ENCODE measurements at places on chromosomes 1 and 21. TPM values are rescaled to one million over a fixed set of nuclear protein-coding genes. Genes with fewer than 3 reads are reported as not detected.

- DNase-seq: no peak
- H3K27ac ChIP-seq: no peak overlapping the region
- no peaks in the 10 kb centered on the region for H3K36me3 ChIP-seq
- peaks cover 6% of the 10 kb centered on the region for H3K27me3 ChIP-seq
Observed at GRCh38 chr1:69568421-69569174, 876 bp downstream of the LRRC7 start.

- H3K4me3 ChIP-seq: no peak overlapping the region
- no peaks in the 10 kb centered on the region for H3K36me3 ChIP-seq
- H3K27ac ChIP-seq: no peak overlapping the region
- DNase-seq: no peak
- no peaks in the 10 kb centered on the region for H3K27me3 ChIP-seq
Observed at GRCh38 chr1:172613294-172613693, 45.6 kb upstream of the FASLG start.

- peaks cover 5% of the 10 kb centered on the region for H3K4me1 ChIP-seq
- H3K27ac ChIP-seq: no peak overlapping the region
- H3K4me3 ChIP-seq: no peak overlapping the region
- peak; percentile 84 for DNase-seq
- H3K27me3 ChIP-seq: no peaks in the 10 kb centered on the region
Observed at GRCh38 chr1:39540504-39541031, 36.0 kb downstream of the PABPC4 start.

DNA sequence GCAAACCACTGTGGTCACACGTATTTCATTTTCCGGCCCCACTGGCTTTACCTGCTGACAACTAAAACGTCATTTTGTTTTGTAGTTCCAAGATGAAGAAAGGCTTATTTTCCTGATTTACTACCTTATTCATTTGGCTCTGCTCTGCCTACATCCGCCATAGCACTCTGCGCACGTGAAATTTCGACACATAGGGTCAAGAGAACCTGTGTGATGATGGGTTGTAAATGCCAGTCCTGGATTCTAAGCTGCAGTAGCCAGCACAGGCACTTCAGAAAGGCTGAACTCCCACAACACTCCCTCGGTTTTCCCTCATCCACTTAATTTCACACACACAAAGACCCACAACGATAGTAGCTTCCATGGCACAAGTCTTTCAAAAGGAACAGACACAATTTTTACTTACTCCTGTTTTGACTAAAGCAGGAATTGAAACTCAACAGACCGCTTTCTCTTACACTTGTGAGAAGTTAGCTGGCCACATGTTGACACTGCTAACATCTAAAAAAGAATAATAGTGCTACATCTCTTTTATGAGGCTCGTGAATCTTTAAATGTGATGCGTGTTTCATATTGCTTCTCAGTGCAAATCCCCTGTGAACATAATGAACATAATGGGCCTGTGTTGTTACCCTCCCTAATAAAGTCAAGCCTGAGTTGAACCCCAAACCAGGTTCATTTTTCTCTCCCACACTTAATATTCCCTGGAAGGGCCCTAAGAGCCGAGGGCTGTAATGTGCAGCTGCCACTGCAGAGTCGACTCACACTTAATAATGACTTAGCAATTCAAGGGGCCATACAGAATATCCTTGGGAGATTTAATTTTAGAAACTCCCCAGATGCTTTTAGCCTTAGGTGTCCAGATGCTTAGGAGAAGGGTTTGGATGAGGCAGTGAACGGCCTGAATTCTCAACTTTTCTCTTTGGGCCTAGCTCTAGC, 1.5 kb upstream of the RUNX1 start:
- H3K36me3 ChIP-seq: no peaks in the 10 kb centered on the region
- H3K27ac ChIP-seq: peak overlapping the region; percentile 69
- H3K4me1 ChIP-seq: no peaks in the 10 kb centered on the region
- peak; percentile 77 for DNase-seq
- no peak overlapping the region for H3K4me3 ChIP-seq

DNA sequence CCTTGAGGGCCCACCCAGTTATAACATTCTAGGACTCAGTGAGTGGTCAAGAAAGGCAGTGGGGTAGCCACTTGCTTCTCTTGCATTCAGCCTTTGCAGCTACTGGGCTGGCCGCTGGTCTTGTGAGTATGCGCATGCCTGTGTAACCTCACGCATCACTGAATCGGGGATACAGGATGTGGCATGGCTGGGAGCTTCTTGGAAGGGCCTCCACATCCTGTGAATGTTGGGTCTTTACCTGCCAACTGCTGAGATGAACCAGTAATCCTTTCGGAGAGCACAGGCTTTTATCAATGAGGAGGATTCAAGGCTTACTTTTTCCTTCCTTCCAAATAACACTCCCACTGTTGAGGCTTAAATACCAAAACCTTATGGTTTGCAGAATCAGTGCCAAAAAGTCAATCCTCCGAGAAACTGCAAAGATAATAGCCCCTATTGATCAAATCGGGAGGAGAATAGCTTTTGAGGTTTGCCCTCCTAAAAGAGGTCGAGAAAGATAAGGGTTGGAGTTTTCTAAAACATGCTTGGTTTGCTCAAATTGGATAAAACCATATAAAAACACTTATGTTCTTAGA, 198.9 kb upstream of the UBE2U start:
- no peak overlapping the region for H3K27ac ChIP-seq
- no peak overlapping the region for H3K4me3 ChIP-seq
- H3K4me1 ChIP-seq: no peaks in the 10 kb centered on the region
- no peaks in the 10 kb centered on the region for H3K27me3 ChIP-seq
- H3K36me3 ChIP-seq: no peaks in the 10 kb centered on the region
- no peak for DNase-seq

GRCh38 chr1:54671985-54672608, 30.5 kb downstream of the MROH7 start:
- no peaks in the 10 kb centered on the region for H3K27me3 ChIP-seq
- H3K36me3 ChIP-seq: no peaks in the 10 kb centered on the region

DNA sequence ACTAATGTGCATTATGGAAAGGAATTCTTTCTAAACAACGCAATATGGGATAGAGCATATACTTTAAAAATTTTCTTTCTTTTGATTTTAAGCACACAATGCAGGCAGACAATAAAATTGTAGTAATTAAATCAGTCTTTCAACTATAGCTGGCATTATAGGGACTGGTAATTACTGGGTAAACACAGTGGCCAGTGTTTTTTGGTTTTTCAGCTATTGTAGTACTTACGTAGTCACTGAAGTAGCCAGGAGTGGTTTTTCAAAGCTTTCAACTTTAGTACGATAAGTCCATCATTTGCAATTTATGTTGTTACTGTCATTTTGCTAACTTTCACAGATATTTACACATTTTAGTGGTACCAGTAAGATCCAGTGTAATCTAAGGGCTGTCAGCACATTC, 50.6 kb downstream of the RAB3GAP2 start:
- no peaks in the 10 kb centered on the region for H3K36me3 ChIP-seq
- peaks cover 29% of the 10 kb centered on the region for H3K4me1 ChIP-seq
- no peaks in the 10 kb centered on the region for H3K27me3 ChIP-seq
- DNase-seq: no peak
- H3K4me3 ChIP-seq: no peak overlapping the region

- H3K27ac ChIP-seq: peak overlapping the region; percentile 91
- H3K27me3 ChIP-seq: no peaks in the 10 kb centered on the region
- no peaks in the 10 kb centered on the region for H3K36me3 ChIP-seq
- H3K4me3 ChIP-seq: no peak overlapping the region
- no peak for DNase-seq
- H3K4me1 ChIP-seq: peaks cover 41% of the 10 kb centered on the region
Observed at GRCh38 chr1:41498391-41498790, 13.9 kb upstream of the EDN2 start.

- no peak for DNase-seq
- H3K4me1 ChIP-seq: peaks cover 29% of the 10 kb centered on the region
- no peaks in the 10 kb centered on the region for H3K36me3 ChIP-seq
Observed at GRCh38 chr1:184329962-184330868, 56.6 kb upstream of the C1orf21 start.

GRCh38 chr1:182309631-182310351, 81.8 kb downstream of the GLUL start:
- H3K4me3 ChIP-seq: no peak overlapping the region
- no peaks in the 10 kb centered on the region for H3K27me3 ChIP-seq
- no peaks in the 10 kb centered on the region for H3K4me1 ChIP-seq
- no peak for DNase-seq

- no peak for DNase-seq
- no peaks in the 10 kb centered on the region for H3K36me3 ChIP-seq
- H3K4me3 ChIP-seq: no peak overlapping the region
- no peaks in the 10 kb centered on the region for H3K27me3 ChIP-seq
- no peaks in the 10 kb centered on the region for H3K4me1 ChIP-seq
Observed at GRCh38 chr1:219526074-219526473, 86.8 kb downstream of the ZC3H11B start.

- H3K4me3 ChIP-seq: no peak overlapping the region
- no peak overlapping the region for H3K27ac ChIP-seq
- H3K27me3 ChIP-seq: no peaks in the 10 kb centered on the region
- H3K36me3 ChIP-seq: no peaks in the 10 kb centered on the region
- no peak for DNase-seq
- H3K4me1 ChIP-seq: peaks cover 32% of the 10 kb centered on the region
Observed at GRCh38 chr1:228866468-228866867, 131.2 kb downstream of the RHOU start.

DNA sequence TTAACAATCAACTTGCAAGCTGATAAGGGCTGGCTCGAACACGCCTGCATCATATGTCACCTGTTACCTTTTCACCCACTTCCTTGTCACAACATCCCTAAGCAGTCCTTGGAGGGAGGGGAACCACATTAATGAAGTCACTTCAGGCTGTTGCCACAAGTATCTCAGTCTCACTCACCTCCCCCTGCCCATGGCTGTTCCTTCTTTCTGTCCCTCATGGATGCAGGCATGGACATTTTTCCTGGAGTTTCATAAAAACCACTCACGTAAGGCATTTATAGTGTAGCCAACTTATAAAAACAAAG, 76.8 kb upstream of the ANGPTL1 start:
- DNase-seq: no peak
- no peaks in the 10 kb centered on the region for H3K36me3 ChIP-seq
- H3K27me3 ChIP-seq: no peaks in the 10 kb centered on the region
- H3K4me1 ChIP-seq: peaks cover 43% of the 10 kb centered on the region
- H3K27ac ChIP-seq: no peak overlapping the region
- H3K4me3 ChIP-seq: no peak overlapping the region

DNA sequence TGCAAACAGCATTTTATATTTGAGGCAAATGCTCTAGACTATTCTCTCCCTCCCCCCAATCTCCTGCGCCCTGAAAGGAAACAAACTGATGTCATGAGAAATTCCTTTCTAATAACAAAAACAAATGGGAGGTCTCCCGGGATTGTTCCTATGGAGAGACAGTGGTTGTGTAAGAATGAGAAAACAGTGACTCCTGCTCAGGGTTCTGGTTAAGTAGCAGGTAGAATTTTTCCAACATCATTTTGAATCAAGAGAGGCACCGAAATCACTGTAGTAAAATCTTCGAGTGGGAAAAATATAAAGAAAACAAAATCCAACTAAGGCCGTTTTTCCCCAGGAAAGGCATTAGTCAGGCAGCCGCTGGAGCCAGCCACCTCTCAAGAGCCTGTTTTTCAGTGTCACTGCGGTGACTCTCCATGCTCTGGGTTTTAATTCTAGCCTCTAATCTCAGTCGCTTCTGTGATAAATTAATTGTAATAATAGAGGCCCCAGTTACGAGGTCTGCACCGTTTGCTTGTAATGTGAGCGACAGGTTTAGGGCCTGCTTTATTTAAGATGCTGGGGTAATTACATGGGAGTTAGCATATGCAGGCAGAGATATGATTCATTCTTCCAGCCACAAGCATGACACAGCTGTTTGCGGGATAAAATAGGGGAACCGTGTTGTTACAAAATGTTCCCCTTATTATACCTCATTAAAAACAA, 80.3 kb downstream of the RNF220 start:
- peaks cover 8% of the 10 kb centered on the region for H3K4me1 ChIP-seq
- H3K27ac ChIP-seq: peak overlapping the region; percentile 11
- no peaks in the 10 kb centered on the region for H3K36me3 ChIP-seq
- no peak overlapping the region for H3K4me3 ChIP-seq
- no peaks in the 10 kb centered on the region for H3K27me3 ChIP-seq

- no peaks in the 10 kb centered on the region for H3K4me1 ChIP-seq
- H3K36me3 ChIP-seq: no peaks in the 10 kb centered on the region
- no peak for DNase-seq
Observed at GRCh38 chr1:91889717-91890459, 3.9 kb upstream of the TGFBR3 start.

DNA sequence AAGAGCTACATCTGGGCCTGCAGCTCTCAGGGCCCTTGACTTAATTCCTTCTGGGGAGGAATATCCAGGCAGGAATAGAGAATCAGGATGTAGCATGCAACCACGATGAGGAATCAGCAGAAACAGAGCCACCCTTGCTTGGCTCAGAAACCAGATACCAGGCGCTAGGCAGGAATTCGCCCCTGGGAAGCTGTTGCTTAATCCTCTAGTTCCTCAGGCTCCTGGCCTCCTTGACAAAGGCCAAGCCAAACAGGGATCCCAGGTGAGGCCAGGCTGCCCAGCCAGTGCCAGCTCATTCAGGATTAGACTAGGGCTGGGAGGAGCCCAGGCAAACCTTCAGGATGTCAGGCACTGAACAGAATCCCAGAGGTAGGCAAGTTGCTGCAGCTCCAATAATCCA, 48.2 kb upstream of the IRF2BP2 start:
- no peaks in the 10 kb centered on the region for H3K4me1 ChIP-seq
- H3K36me3 ChIP-seq: no peaks in the 10 kb centered on the region
- no peaks in the 10 kb centered on the region for H3K27me3 ChIP-seq
- no peak overlapping the region for H3K27ac ChIP-seq

DNA sequence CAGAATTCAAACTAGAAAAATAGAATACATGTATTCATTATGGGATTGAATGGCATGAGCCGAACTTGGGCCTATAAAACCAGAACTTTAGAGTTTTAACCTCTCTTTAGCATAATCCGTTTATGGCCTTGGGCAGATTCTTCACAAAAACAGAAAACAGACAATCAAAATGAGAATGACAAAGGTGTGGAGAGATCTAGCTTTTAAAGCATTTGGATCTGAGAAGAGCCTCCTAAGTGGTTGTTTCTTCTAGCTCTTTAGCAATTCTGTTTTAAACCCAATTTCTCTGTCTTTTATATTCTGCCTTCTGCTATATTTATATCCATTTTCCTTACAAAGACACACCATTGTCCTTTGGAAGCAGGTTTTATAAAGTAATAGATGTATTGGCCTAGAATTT, 160.2 kb downstream of the RPS6KC1 start:
- H3K4me3 ChIP-seq: no peak overlapping the region
- no peaks in the 10 kb centered on the region for H3K27me3 ChIP-seq
- no peak for DNase-seq
- no peaks in the 10 kb centered on the region for H3K4me1 ChIP-seq
- H3K27ac ChIP-seq: no peak overlapping the region
- H3K36me3 ChIP-seq: peaks cover 32% of the 10 kb centered on the region

GRCh38 chr1:209062863-209063262, 520.7 kb upstream of the CAMK1G start:
- H3K27ac ChIP-seq: no peak overlapping the region
- no peak overlapping the region for H3K4me3 ChIP-seq
- H3K27me3 ChIP-seq: no peaks in the 10 kb centered on the region
- no peaks in the 10 kb centered on the region for H3K36me3 ChIP-seq

Gene PAPPA2
- total RNA-seq: 0.83 TPM

Gene TSPAN1
- 0.99 TPM for total RNA-seq

Gene DNAJC28
- total RNA-seq: 2.0 TPM

Gene VSIG8
- not detected for total RNA-seq

Gene CD48
- 4.1 TPM for total RNA-seq

Gene COL11A1
- 1.4 TPM for total RNA-seq

Gene FAM72C
- not detected for total RNA-seq

All from sigmoid colon (tissue), 7 donors.